ENCODE measurements at places on chromosomes 1 and 21.

- no peak for DNase-seq
These were observed 378 bp upstream of the F13B start for GRCh38 chr1:197067457-197067818.

GRCh38 chr1:18470671-18471355 is 9.9 kb upstream of the KLHDC7A start:
- no peak for DNase-seq

GRCh38 chr21:37855271-37855646 is 61.0 kb downstream of the KCNJ6 start:
- no peak for DNase-seq

- DNase-seq: no peak
These were observed 3.8 kb downstream of the WNT4 start for GRCh38 chr1:22139066-22139594.

GRCh38 chr1:56540467-56540866 is 38.9 kb downstream of the PLPP3 start:
- DNase-seq: no peak

DNA sequence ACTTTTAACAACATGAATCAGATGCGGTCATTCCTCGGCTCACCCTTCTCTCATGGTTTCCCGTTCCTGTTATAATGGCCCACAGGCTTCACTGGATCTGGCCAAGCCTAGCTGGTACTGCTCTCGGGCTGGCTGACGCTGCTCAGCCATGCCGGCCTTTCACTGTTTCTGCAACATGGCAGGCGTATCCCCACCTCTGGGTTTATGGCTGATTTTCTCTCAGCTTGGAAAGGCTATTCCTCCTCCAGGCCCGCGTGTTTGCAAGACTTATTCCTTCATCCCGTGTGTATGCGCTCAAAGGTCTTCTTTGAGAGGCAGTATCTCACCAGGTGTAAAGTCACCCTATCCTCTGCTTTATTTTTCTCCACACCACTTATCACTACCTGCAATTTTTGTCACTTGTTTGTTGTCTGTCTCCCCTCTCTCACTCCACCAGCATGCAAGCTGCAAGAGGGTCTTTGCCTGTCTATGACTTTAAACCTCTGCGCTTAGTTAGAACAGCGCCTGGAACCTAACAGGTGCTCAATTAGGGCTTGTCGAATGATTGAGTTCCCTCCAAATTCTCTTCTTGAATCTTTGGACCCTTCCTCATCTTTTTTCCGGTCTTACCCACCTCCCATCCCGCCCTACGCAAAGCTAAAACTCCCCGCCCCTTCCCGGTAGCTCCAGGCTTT is 491 bp upstream of the RAP1A start:
- no peak for DNase-seq

- DNase-seq: no peak
These were observed 257.9 kb downstream of the VAV3 start for GRCh38 chr1:107707111-107707510.

GRCh38 chr21:46248422-46248782 is 19.8 kb upstream of the LSS start:
- no peak for DNase-seq

GRCh38 chr1:99771513-99771918 is 5.1 kb upstream of the FRRS1 start:
- DNase-seq: no peak

DNA sequence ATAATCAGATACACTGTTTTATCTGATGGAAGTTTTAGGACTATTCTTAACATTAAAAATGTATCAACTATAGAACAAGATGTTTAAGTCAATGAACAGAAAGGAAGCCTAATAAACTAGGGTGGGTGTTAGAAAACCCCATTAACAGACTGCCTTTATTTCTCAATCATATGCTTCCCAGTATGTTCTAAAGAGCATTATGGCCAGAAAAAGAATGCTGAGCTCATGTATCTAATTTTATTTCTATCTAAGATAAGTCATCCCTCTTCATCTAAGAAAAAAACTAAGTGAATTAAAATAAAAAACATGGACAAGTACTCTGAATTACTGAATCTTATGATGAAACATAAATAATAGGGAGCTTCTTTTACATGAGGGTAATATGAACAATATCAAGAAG is 86.5 kb upstream of the TTC39A start:
- DNase-seq: no peak

DNA sequence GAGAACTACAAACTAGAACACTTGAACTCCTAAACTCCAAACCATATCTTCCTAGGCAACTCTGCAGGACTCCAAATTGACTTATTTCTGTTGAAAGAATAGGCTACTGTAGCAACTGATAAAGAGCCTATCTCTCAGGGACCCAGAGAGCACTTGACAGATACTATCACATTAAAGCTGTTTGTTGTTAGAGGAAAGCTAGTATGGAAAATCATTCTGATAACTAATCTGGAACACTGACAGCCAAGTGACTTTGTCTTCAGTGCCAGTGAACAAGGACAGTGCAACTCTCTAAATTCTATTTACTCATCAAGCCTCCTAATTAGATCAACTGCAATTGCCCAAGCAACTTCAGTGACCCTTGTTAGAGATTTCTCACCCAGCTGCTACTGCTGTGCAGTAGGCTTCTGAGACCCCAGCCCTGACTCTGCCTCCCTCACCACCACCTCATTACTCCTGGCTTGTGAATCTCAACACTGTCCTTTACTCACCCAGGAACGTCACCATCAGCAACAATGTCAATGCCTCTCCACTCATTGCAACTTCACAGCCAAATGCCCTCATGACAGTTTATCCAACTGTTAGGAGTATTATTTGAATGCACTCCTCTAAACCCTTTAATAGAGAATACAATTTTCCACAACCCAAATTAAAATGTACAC is 7.4 kb upstream of the RGS13 start:
- DNase-seq: no peak

DNA sequence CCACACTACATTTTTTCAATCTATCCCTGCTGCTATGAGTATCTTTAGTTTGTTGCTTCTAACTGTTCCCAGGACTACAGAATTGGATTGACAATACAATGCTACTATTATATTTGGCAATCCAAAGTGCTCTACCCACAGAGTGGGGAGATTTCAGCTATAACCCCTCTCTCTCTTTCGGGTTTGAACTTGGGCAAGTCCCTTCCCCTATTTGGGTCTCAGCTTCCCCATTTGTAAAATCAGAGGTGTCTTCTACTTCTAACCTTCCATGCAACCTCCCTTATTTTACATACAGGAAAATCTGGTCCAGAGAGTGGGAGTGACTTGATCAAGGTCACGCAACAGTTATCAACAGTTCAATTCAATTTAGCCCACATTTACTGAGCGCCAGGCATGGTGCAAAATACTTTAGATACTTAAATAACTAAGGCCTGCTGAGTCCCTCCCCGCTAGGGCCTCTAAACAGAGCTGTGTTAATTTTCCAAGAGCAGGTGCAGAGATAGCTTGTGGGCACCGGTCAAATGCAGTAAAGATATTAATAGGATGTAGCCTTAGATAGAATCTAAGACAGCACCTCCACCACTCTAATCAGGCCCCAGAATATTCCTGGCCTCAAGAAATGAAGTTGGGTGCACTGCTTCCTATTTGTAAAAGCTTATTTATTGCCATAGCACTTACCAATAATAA is 9.4 kb upstream of the GPX7 start:
- no peak for DNase-seq

GRCh38 chr1:161012420-161012819 is 8.5 kb downstream of the F11R start:
- DNase-seq: no peak

GRCh38 chr1:54842206-54842915 is 41.2 kb upstream of the TTC22 start:
- no peak for DNase-seq

DNA sequence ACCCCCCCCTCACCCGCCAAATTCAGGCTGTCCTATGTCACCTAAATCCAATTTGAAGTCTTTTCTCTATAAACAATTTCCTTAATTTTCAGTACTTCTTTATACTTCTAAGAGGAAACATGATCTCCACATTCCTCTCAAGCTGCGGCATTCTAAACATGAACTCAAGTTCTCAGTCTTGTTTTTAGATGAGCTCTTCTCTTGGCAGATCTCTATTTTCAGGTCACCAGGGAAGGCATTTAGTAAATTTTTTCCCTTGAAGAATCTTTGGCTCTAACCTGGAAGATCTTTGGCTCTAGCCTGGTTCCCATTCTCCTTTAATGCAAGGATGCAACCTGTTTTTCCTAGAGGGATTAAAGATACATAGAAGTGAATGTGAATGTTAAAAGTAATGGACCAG is 193.4 kb downstream of the ATG4C start:
- no peak for DNase-seq

DNA sequence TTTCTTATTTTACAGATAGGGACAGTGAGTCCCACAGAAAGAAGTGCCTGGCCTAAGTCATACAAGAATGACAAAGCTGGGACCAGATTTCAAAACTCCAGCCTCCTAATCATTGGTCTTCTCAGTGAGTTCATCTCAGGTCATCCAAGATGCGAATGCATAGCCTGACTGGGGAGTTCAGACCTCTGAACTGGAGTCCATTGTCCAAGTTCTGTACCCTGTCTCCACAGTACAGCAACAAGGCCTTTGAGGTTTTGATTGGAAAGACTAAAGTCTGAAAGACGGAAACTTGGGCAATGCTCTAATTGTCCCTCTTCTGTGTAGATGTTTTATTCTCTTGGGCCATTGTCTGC is 62.0 kb downstream of the TNN start:
- DNase-seq: no peak

- no peak for DNase-seq
These were observed 6.1 kb downstream of the SLC16A4 start for GRCh38 chr1:110384581-110385321.

DNA sequence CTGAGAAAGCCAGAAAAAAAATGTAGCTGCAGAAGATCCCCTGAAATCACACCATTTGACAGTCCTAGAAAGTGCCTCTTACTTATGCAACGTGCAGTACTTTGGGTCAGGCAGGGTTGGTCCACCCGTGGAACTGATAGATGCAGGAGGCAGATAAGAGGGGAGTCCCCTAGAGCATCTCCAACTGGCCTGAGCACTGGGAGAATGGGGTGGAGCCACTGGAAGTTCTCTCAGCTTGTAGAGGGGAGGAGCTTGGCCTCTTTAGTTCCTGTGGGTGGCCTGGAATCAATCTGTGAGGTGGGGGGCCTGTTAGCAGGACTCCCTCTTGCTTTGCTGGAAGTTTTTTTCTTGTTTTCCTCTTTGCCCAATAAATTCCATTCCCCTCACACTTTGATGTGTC is 335.7 kb upstream of the NCAM2 start:
- DNase-seq: no peak

DNA sequence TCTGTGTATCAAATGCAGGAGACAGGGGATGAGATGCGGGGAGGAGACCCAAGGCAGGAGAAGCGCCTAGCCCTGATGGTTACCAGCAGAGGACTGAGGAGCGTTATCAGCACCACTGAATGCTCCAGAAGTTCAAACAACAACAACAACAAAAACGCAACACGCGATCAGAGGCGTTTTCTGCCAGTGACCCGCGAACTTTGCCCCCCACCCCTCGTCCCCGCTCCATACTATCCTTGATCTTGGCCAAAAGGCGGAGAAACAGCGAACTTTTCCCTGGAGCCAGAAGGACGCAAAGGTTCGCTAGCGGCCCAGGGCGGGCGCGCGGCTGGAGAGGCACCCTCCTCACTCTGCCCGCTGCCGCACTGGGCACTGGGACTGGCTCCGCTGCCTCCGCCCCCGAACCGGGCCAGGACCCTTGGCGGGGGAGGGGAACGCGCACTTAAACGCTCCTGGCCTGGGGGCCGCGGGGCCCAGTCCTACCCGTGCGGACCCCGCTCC is 699 bp downstream of the ECHDC2 start:
- DNase-seq: no peak

DNA sequence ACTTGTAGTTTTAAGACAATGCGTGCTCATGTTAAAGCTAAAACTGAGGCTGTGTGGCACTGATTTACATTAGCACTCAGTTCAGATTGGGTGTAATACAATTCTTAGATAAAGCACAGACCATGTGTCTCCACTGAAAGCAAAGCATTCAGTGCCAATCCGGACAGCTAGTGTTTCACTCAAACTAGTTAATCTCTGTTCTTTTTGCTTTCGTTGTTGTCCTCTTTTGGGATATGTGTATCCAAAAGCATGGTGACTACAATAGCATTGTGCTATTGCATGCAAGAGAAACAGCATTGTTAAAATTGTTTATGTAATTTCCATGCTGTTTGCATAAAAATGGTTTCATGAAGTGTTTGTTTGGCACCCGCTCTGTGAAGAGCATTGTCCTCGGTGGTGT is 54.6 kb downstream of the F3 start:
- DNase-seq: no peak

DNA sequence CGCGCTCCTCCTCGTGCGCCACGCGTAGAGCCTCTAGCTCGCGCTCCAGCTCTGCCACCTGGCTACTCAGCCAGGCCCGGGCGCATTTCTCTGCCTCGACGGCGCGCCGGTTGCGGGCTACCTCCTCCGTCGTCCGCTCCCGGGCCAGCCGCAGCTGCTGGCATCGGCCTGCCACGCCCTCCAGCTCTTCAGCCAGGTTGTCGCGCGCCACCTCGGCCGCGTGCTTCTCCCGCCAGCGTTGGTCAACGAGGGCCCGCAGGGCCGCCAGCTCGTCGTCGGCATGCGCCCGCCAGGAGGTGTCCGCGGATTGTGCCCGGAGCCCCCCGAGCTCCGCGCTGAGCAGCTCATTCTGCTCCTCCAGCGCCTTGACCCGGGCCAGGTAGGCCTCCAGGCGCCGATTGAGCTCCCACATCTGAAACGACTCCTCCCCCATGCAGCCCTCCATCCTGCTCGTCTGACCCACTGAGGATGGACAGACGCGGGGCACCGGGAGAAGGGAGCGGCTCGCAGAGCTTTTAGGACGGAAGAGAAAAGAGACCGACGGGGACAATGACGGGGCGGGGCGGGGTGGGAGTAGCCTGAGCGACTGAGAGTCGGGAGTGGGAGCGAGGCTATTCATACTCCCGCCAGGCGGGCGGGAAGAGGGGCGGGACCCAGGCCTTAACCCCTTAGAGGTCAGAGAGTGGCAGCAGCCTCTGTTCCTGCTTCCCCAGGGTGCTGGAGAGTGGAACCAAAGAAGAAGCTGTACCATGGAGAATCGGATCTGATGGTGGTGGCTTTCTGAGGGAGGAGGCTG is at the start of gene NES:
NES (minus strand) TSS at position 588 of the 796 bp plus-strand sequence; CDS start at position 445, 143 bp downstream.
- no peak for DNase-seq

DNA sequence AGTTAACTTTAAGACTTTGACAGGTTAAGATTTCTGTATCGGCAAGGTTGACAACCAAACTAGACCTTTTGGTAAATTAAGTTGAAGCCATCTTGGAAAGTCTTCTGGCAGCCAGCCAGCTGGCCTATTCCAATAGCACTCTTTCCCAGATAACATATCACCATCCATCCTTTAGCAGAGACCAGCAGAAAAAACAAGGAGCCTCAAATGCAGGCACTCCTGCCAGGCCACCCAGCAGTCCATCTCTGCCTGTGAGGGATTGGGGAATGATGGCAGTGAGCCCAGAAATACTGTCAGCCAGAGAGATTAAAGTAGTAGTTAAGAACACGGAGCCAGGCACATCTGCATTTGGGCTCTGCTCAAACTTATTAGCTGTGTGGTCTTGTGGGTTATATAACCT is 19.4 kb downstream of the ZBTB40 start:
- DNase-seq: no peak

DNA sequence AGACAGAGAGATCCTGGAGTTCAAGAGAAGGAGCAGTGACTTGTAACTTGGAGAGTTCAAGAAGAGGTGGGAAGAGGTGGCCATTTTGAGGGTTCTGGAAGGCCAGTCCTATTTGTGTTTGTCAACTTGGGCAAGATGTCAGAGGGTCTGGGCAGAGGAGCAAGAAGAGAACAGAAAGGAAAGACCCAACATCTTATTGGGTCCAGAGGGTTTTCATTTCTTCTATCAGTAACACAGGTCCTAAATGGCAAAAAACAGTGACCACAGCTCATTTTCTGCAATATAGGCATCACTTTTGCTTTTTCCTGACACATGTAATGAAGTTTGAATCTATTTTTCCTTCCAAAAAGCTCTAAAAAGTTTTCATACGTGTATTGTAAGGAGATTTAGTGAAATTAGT is 38.3 kb upstream of the MAP10 start:
- DNase-seq: no peak

All from stimulated activated CD4-positive, alpha-beta T cell treated with anti-CD3 and anti-CD28 coated beads, Interleukin-1b, Interleukin-23, amount 100 ng/mL, for 4 hours (primary cell).